Left lung (tissue), 14 donors: ENCODE measurements at places on chromosomes 16 and 17. TPM values are rescaled to one million over a fixed set of nuclear protein-coding genes. Genes with fewer than 3 reads are reported as not detected.

KDM6B gene
- total RNA-seq, result 49.2 TPM

GPR139 gene
- not detected for total RNA-seq

RPH3AL gene
- 44.7 TPM for total RNA-seq

SLC35G6 gene
- not detected for total RNA-seq

BFAR gene
- 74.3 TPM for total RNA-seq

CACNG5 gene
- not detected for total RNA-seq

KCNG4 gene
- total RNA-seq, result not detected

PRAC2 gene
- not detected for total RNA-seq

INCA1 gene
- total RNA-seq, result 2.4 TPM

RAB37 gene
- total RNA-seq, result 3.2 TPM

CBFB gene
- 46.8 TPM for total RNA-seq

SLC9A5 gene
- 3.2 TPM for total RNA-seq

LITAFD gene
- total RNA-seq, result not detected

CHST6 gene
- total RNA-seq, result 3.3 TPM

DPEP3 gene
- not detected for total RNA-seq

PRCD gene
- 1.3 TPM for total RNA-seq

KRTAP4-6 gene
- total RNA-seq, result not detected

KRTAP4-9 gene
- not detected for total RNA-seq

OR4D1 gene
- not detected for total RNA-seq

GJC1 gene
- 18.8 TPM for total RNA-seq

BAIAP3 gene
- 6.0 TPM for total RNA-seq

PIGQ gene
- total RNA-seq, result 68.5 TPM

SP6 gene
- total RNA-seq, result 0.79 TPM

OR2C1 gene
- not detected for total RNA-seq

ZNF286A gene
- total RNA-seq, result 17.3 TPM

CCL17 gene
- 6.4 TPM for total RNA-seq

UTS2R gene
- total RNA-seq, result not detected

NPIPA8 gene
- total RNA-seq, result 0.87 TPM

TEX19 gene
- total RNA-seq, result not detected

CACNA1G gene
- total RNA-seq, result 0.50 TPM

CARD14 gene
- total RNA-seq, result 0.41 TPM

PLCD3 gene
- total RNA-seq, result 41.0 TPM

MSI2 gene
- 45.1 TPM for total RNA-seq

DNAH2 gene
- total RNA-seq, result 3.4 TPM

LPO gene
- total RNA-seq, result 0.24 TPM

MYH11 gene
- total RNA-seq, result 47.3 TPM

LPCAT2 gene
- 18.8 TPM for total RNA-seq

SLC22A31 gene
- total RNA-seq, result 171 TPM

GNGT2 gene
- total RNA-seq, result 4.8 TPM
